ENCODE measurements at places on chromosomes 6 and 20.

- no peak for DNase-seq
Measured at GRCh38 chr6:143727035-143727434, 49.3 kb downstream of the PHACTR2 start.

GRCh38 chr20:61925555-61926252, 140.0 kb downstream of the TAF4 start:
- DNase-seq: no peak

GRCh38 chr6:154736618-154737259, 3.5 kb downstream of the SCAF8 start:
- no peak for DNase-seq

GRCh38 chr20:54190217-54190616, 16.4 kb upstream of the CYP24A1 start:
- no peak for DNase-seq

DNA sequence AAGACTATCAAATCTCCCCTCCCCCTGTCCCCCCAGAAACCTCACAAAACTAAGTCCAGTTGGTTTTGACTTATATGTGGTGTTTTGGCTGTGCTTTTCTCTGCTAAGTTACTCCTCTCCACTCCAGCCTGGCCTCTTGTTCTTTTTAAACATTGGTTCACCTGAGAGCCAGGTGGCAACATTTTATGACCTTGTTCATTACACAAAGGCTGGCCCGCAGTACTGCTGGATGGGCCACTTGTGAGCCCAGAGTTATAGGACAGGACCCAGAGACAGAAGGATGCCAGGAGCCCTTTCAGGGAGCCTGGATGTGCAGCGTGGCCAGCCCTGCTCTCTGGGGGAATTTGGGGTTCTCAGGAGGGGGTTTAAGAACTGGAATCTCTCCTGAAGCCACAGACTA, 90.0 kb downstream of the RAMACL start:
- DNase-seq: no peak

GRCh38 chr6:115363379-115363778, 697.3 kb downstream of the FRK start:
- DNase-seq: no peak

- DNase-seq: no peak
Measured at GRCh38 chr6:128516514-128516898, 3.9 kb downstream of the PTPRK start.

DNA sequence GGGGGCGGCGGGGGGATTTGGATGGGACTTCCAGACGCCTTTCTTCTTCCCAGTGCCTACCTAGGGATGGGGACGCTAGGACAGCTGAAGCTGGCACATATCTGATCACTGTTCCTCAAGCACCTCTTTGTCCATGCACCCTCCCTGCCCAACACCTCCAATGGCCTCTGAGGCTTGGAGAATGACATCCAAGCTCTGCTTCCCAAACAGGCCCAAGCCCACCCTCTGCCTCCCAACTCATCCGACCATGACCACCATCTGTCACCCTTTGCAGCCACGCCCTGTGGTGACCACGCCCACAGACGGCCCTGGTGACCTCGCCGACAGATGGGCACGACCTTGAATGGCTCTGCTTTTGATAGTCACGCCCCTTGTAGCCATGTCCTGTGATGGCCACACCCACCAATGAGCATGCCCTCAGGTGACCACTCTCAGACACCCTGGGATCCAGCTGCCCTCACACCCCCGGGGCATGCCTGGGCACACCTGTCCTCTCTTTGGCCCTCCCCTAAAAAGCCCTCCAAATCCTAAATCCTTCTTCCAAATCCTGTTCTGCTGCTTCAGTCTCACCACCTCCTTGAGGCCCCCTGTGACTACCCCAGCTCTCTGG, 51.0 kb downstream of the SSR1 start:
- DNase-seq: no peak

DNA sequence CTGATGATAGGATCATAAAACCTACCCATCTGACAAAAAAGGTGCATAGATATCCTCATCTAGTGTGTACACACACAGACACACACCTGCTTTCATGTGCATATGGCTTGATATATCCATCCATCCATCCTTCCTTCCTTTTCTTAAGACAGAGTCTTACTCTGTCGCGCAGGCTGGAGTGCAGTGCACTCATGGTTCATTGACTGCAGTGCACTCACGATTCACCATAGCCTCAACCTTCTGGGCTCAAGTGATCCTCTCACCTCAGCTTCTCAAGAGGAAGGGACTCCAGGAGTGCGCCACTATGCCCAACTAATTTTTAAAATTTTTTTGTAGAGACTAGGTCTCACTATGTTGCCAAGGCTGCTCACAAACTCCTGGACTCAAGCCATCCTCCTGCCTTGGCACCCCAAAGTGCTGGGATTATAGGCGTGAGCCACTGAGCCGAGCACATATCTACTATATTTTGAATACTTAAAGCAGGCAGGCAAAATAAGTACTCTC, 27.1 kb downstream of the ADNP start:
- DNase-seq: no peak

GRCh38 chr20:17940224-17940971, 28.2 kb downstream of the SNX5 start:
- no peak for DNase-seq

DNA sequence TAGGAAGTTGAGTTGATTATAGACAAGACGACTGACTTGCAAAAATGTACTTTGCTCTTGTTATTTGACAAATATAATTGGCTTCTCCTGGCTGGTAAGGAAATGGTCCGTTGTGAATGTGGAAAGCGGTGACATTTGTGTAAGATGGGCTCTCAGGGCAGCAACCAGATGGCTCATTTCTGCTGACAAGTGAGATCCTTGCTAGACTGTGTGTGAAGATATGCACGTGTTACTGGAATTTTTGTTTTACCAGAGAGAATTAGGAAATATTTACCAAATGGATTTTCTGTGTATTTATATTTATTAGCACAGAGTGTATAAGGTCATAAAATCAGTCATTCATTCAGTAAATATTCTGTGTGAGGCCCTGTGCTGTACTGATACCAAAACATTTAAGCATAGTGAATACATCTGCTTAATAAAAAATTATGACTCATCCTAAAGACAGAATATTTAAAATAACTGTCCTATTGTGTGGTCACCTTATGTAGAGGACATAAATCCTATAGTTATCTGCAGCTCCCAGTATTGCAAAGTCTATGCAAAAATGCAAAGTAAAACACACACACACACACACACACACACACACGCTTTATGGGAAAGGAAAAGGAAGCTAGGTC, 109.9 kb upstream of the ASF1A start:
- no peak for DNase-seq

- DNase-seq: no peak
Measured at GRCh38 chr6:815348-815738, 122.4 kb upstream of the EXOC2 start.

DNA sequence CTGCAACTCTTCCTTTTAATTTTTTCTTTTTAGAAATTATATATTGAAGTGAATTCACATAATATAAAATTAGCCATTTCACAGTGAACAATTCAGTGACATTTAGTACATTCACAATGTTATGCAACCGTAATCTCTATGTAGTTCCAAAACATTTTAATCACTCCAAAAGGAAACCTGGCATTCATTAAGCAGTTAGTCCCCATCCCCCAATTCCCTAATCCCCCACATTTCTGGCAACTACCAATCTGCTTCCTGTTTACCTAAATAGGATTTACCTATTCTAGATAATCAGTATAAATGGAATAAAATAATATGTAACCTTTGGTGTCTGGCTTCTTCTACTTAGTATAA, 8.5 kb upstream of the DDX27 start:
- DNase-seq: no peak

- DNase-seq: no peak
Measured at GRCh38 chr6:110307368-110307767, 50.8 kb downstream of the METTL24 start.

DNA sequence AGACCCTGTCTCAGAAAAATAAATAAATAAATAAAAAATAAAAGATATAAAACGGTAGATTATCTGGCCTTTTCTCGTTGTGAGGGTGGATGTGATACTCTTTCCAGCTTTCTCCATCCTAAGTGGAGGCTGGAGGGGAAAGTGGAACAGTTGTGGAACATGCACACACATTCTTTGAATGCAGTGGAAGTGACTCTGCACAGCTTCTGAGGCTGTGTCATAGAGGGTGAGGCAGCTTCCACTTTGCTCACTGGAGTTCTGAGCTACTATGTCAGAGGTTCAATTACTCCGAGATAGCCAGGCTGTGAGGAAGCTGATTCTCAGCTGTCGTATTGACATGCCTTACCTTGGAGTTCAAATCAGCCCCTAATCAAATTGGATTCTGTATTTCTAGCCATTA, 82.2 kb downstream of the CHMP4B start:
- no peak for DNase-seq

- no peak for DNase-seq
Measured at GRCh38 chr6:144064402-144065212, 30.8 kb downstream of the SF3B5 start.

GRCh38 chr6:160127270-160128124, 5.9 kb downstream of the SLC22A1 start:
- no peak for DNase-seq

- no peak for DNase-seq
Measured at GRCh38 chr6:55033016-55033546, 141.2 kb upstream of the HCRTR2 start.

DNA sequence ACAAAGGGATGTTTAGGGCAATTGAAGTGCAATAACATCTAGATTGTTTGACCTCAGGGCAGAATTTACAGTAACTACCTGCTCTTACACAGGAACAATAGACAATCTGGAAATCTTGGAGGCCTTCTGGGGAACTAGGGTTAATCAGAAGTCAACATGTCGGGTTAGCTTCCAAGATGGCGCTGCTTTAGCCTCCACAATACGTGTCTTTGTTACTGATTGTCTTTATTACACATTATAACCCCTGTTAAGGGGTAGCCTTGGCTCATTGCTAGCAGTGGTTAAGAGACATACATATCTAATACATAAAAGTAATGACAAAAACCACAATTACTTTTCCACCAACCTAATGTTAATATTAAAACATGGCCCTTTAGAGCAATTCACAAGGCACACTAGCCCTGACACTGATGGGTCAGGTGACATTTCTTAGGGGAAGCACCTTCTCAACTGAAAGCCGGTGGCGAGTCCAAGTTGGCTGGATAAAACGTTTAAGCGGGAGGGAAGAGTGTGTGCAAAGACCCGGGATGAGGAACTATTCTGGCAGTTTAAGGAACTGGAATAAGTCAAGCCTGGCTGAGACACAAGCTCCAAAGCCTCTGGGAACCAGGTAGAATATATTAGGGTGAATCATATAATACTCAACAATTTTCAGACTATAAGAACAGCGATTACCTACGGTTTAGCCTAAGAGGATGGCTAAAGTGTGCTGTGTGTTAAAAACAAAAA, 236.9 kb downstream of the BCAS1 start:
- DNase-seq: no peak

DNA sequence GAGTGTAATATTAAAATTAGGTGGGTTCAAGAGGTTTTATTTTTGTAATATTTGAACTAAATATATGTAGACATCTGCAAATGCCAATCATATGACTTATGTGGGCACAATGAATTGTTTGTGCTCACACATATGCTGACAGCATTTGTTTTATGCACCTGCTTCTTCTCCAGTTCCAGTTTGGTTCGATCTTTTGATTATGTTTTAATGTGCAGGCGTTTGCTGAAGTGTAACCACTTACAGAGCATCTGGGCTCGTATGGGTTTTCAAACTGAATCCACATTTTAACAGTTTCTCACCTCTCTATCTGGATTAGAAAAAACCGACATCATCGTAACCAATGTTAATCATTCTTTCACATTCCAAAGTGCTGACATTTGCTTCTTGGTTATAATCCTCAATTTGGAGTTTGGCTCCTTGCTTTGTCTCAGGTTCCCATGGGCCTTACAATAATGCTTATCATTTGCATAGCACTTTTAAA, 129.1 kb upstream of the SPACA1 start:
- DNase-seq: peak; percentile 12

GRCh38 chr6:2231438-2231837, 14.0 kb downstream of the GMDS start:
- no peak for DNase-seq

DNA sequence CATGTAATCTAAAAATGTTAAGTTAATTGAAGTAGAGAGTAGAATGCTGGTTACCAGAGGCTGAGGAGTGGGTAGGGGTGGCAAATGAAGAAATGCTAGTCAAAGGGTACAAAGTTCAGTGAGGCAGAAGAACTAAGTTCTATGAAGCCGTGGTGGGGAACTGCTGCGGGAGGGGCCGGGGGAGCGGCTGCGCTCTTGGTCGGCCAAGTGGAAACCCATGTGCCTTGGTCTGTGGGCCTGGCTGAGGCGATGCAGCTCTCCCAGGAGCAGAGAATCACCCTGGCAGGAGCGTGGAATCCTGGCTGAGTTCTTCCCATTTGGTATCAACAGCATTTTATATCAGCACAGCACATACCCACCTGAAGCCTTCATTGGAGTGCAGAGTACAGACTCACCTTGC, 22.3 kb downstream of the TTLL2 start:
- DNase-seq: no peak

DNA sequence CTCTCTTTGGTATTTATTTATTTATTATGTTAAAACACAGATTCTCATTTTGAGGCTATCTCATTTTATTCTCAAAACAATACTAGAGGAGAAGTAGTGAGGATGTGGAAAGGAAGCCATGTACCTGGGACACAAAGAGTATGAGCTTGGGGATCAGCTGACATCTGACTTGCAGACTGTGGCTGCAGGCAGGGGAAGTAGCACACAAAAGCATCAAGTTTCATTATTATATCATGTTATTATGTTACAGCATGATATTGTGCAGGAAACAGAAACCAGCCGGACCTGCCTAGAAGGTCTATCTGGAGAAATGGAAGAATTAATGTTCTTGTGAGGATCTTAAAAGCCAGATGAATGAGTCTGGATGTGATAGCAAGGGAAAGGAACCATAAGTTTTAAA, 248.2 kb downstream of the KHDC1L start:
- no peak for DNase-seq

- no peak for DNase-seq
Measured at GRCh38 chr6:15326067-15326614, 80.3 kb downstream of the JARID2 start.

- DNase-seq: no peak
Measured at GRCh38 chr20:4947817-4948559, 53.3 kb downstream of the SLC23A2 start.

DNA sequence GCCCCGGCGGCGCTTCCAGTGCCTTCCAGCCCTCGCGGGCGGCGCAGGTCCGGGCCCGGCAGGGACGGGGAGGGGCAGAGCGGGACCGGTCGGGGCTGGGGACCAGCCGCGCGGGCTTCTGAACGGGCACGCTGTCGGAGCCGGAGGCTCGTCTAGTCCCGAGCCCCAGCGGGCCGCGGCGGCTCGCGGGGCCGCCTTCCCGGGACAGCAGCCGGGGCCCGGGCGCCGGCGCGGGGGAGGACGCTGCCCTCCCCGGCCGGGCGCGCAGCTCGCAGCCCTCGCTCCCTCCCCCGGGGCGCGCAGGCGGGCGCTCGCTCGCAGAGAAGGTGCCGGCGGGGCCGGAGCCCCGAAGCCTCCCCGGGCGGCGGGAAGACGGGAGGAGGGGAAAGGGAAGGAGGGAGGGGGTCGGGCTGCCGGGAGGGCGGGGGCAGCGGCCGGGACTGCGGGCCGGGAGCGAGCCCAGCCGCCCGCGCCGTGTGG, 696 bp upstream of the SIRPA start:
- no peak for DNase-seq

GRCh38 chr6:22030730-22031619, 265.9 kb downstream of the PRL start:
- no peak for DNase-seq

- no peak for DNase-seq
Measured at GRCh38 chr6:37547564-37548061, 47.9 kb upstream of the CCDC167 start.

GRCh38 chr6:27977387-27977786, 20.3 kb downstream of the OR2B6 start:
- no peak for DNase-seq

Data from NCI-H187 treated with DMSO at 0.1 percent for 48 hours (cell line).